ENCODE measurements at places on chromosomes 13 and 19. TPM values are rescaled to one million over a fixed set of nuclear protein-coding genes. Genes with fewer than 3 reads are reported as not detected.
A peak's percentile ranks its signal among the peaks of the same experiment; 100 is the strongest.

ZNF808 gene
- polyA plus RNA-seq = 8.4 TPM

ACP7 gene
- polyA plus RNA-seq = not detected

GRCh38 chr19:41998246-41999020 is 4.4 kb upstream of the ATP1A3 start:
- DNase-seq = no peak

DNA sequence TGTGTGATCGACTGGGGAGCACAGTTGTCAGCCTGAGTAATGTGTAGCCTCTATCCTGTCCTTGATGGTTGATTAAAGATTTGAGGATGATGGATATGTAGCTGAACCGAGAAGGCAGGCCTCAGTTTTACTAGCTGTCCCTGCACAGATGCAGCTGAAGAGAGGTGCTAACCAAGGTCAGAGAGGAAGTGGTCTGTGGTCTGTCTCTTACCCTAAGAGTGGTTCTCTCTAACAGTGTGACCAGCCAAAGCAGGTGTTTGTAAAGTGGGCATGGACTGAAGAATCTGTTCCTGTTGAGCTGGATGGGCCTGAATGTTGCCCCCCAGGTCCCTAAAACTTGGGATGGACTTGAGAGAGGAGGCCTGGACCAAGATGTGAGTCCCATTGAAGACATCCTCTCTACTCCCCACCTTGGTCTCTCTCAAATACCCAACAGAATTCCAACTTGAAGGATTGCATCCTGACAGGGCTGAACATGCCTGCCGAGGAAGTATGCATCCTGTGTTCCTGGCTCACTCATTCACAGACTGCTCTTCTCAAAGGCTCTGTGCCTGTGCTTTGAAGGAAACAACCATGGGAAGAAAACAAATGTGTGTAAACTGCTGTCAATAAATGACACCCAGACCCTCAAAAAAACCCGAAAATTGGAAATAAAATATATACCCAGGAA is 223.8 kb downstream of the MAB21L1 start:
- no peak for DNase-seq

DNA sequence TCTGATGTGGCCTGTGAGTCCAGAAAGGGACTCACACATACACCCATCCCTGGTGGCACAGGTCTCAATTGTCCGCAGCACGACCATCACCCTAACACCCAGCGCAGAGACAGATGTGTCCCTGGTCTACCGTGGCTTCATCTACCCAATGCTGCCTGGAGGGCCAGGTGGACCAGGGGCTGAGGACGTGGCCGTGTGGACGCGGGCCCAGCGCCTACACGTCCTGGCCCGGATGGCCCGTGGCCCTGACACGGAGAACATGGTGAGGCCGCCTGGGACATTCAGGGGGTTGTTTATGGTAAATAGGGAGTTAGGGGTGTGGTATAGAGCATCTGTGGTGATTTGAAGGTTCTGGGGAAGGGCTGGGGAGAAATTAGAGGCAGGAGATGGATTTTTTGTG is 22.8 kb downstream of the MEGF8 start:
- DNase-seq = no peak

DNA sequence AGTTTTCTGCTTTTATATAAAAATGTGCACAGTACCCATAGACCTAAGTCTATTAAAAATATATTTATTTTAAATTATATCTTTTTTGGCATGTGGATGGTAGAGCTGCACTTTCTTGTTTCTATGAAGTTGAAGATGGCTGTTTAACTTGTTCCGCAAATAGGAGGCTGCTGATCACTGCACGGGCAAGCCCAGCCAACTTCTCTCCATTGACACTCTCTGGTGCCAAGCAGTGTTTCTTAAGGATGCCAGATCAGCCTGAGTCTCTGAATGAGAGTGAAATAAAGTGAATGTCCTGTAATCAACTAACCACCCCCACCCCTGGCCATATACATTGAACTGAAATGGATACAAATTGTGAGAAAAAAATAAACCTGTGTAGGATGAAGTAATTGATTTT is 202.9 kb upstream of the KLHL1 start:
- DNase-seq = no peak

DNA sequence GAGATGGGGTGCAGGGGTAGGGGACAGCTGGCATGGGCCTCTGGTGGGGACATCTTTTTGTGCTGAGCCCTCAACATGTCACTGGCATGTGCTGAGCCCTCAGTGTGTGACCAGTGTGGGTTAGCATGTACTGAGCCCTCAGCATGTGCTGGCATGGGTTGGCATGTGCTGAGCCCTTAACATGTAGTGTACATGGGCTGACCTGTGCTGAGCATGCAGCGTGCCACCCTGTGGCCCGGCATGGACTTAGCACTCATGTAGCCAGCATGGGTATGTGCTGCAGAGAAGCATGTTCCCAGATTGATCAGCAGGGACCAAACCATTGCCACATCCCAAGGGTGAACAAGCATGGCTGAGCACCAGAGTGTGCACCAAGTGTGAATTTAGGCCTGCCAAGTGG is 11.5 kb downstream of the HIPK4 start:
- DNase-seq = no peak

DNA sequence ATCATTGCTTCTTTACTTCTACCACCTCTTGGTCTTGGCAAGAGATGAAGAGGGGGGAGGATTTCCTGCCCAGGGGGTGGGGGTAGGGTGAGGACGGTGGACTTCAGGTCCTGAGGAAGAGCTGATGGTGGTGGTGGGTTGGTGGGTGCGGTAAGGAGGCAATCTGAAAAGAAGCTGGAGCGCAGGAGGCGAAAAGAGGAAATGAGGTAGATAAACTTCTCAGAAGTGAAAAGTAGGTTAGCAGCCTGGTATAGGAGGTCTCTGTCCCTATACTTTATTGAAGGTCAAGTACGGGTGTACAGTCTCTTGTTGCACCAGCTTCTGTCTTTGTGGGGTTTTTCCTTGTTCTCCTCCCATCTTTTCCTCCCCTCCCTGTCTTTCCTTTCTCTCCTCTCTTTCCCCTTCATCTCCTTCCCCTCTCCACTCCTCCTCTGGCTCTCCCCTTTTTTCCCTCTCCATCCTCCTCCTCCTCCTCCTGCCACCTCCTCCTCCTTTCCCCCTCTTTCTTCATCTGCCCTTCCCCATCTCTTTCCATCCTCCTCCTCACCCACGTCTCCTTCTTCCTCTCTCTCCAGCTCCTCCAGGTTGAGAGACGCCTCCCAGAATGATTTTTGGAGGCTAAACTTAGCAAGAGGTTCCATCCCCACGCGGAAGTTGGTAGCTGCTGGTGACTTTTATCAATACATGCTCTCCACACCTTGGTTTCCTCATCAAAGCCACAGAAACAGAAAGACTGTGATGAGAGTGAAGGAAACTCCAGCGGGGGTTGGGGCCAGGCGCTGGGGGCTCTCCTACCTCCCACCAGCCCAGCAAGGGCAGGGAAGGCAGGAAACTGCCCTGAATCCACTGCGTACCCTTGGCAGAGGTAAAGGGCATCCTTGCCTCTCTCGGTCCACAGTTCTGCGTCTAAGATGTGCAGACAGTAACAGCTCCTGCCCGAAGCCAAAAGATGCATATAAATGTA is 15.3 kb downstream of the TNFSF14 start:
- no peak for DNase-seq

DNA sequence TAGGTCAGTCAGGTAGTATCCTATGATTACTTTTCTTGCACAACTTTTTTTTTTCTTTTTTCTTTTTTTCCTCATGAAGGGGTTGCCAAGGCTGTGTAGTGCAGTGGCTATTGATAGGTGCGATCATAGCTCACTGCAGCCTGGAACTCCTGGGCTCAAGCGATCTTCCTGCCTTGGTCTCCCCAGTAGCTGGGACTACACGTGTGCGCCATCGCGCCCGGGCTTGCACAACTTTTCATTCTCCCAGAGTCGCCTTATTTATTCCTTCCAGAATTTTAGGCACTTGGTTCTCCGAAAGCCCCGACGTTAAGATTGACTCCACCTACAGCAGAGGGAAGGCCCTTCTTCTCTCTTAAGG is 867 bp upstream of the ZNF613 start:
- DNase-seq = peak; percentile 48

- no peak for DNase-seq
Observed at GRCh38 chr13:30845297-30846214, 60.5 kb upstream of the MEDAG start.

DNA sequence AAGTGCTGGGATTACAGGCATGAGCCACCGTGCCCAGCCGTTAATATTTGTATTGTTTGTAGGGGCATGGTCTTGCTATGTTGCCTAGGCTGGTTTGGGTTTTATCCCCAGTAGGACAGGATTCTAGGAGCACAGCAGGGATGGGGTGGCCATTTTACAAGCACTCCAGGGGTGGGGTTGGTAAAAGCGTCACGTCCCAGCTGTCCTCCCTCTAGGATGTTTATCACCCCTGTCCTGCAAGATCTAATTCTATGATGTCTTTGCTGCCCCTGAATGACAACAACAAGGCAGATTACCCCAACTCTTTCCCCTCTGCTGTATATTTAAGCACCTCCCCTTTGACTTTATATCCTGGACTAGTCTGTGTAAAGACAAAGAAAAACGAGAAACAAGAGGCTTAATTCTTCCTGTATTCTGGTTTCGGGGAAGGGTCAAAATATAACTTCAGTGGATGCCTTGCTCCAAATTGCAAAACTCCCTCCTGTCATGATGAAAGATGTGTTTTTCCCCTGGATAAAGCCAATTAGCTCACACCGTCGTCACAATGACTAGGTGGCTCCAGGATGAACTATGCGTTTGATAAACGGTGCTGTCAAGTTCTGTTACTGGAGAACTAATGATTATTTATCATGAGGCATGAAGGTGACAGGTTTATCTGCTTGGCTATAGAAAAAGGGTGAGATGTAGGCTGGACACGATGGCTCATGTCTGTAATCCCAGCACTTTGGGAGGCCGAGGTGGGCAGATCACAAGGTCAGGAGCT is 27.8 kb upstream of the OR1M1 start:
- DNase-seq = no peak

GRCh38 chr19:55520691-55521292 is 16.1 kb downstream of the SBK2 start:
- DNase-seq = no peak

Data from psoas muscle (tissue), 8 donors.